ENCODE measurements at places on chromosomes 12 and 14.

DNA sequence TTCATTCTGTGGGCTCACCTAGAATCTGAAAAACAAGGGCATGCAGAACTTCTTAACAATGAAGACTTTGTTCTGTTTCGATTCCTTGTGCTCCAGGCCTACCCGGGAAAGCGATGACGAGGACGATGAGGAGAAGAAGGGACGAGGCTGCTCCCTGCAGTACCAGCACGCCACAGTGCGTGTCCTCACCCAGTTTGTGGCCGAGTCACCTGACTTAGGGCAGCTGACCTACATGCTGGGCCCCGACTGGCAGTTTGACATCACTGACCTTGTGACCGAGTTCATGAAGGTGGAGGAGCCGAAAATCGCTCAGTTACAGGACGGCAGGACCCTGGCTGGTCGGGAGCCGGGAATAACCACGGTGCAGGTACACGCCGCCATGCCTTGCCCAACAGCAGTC, 585.4 kb downstream of the AACS start:
- DNase-seq, result no peak

DNA sequence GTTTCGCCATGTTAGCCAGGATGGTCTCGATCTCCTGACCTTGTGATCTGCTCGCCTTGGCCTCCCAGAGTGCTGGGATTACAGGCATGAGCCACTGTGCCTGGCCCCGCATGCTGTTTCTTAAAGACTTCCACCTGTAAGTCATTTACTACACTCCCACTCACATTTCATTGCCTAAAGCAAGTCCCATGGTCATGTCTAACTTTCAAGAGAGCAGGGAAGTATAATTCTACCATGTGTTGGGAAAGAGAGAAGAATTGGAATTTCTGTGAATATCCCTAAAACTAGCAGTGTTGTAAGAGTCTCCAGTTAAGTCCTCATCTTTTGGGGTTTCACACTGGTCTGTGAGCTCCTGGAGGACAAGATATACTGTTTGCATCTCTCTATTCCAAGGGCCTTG, 139.7 kb downstream of the EMP1 start:
- no peak for DNase-seq

DNA sequence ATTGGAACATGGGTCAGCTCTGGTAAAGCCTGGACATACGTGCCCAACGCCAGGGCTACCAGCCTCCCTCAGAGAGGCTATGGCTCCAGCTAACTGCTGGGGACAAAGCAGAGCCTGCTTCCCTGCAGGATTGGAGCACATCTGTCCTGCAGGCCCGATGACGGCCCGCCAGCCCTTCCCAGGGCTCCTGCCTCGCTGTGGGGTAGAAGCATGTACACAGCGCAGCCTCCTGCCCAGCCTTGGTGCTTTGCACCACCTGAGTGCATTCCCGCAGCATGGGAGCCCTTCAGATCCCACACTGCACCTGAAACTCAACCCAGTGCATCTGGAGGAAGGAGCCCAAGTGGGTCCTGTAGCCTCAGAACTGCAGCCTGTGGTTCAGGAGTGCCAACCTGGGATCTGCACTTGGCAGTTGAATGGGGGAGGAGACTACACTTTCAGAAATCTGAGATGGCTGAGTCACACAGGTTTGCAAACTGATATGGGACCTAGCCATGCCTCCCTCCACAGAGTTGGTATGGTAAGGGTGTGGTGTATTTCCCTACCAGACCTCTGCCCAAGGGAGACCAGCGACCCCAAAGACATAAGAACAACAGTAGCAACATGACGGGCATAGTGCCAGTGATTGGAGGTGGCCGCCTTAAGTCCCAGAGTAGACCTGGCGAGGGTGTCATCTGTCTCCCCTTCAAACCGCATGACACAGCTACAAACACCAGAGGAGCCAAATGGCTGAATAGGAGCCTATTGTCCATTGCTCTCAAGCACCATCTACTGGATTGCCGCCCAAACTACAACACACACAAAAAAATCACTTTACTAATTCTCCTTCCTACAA, 273.9 kb upstream of the MIS18BP1 start:
- DNase-seq, result no peak

- DNase-seq, result no peak
Observed at GRCh38 chr12:64883264-64884163, 59.1 kb downstream of the TBC1D30 start.

GRCh38 chr14:65229748-65230728, 127.7 kb upstream of the MAX start:
- DNase-seq, result peak; percentile 59

- DNase-seq, result no peak
Observed at GRCh38 chr12:71683633-71684032, 2.2 kb upstream of the TMEM19 start.

- no peak for DNase-seq
Observed at GRCh38 chr14:59107819-59108218, 80.6 kb upstream of the DAAM1 start.

DNA sequence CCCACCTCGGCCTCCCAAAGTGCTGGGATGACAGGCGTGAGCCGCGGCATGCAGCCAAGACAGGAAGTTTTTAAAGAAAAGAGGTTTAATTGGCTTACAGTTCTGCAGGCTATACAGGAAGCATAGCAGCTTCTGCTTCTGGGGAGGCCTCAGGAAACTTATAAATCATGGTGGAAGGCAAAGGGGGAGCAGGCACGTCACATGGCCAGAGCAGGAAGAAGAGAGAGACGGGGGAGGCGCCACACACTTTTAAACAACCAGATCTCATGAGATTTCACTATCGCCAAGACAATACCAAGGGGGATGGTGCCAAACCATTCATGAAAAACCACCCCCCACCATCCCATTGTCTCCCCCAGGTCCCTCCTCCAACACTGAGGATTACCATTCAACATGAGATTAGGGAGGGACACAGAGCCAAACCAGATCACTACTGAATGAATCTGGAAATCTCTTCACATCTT, 14.1 kb downstream of the CCDC63 start:
- DNase-seq, result no peak

DNA sequence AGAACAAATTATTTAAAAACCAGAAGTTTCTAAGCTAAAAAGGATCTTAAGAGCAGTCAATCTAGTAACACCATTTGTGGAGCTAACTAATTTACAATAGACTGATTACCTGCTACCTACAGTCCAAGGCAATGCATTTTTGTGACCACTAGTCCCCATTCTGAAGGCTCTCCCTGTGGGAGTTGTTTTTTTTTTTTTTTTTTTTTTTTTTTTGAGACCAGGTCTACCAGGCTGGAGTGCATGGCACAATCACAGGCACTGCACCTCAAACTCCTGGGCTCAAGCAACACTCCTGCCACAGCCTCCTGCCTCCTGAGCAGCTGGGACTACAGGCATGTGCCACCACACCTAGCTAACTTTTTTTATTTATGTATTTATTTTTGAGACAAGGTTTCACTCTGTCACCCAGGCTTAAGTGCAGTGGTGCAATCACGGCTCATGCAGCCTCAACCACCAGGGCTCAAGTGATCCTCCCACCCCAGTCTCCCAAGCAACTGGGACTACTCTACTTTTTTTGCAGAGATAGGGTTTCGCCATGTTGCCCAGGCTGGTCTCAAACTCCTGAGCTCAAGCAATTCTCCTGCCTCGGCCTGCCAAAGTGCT, 3.9 kb downstream of the GNPTAB start:
- DNase-seq, result no peak

- no peak for DNase-seq
Observed at GRCh38 chr14:49221316-49221715, 364.9 kb downstream of the RPS29 start.

DNA sequence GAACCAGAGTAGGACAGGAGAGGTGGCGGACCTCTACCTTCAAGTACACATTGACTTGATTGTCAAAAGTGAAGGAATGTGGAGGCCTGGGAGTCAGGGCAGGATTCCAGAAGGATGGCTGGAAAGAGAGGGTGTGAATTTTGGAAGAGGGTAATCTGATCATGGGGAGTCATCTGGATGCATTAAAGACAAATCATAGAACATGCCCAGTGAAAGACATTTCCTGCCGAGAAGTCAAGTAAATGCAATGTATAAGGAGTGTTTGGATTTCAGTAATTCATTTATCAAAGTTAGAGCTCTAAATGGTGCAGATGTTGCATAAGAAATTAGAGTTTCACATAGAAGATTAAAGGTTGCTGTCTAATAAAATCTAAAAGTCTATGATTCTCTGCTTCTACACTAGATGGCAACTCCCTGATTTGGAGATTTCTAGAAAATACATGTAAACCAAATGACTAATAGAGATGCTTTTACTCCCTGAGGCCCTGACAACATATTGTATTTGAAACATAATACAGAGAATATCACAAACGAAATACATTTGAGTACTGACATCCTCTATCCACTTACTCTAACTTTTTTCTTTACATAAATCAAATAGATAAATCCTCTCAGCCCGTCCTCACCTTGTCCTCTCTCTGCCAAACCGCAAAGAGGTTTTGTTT, 91.3 kb downstream of the KCNA5 start:
- DNase-seq, result no peak

GRCh38 chr12:42729535-42729900, 140.0 kb upstream of the PRICKLE1 start:
- no peak for DNase-seq

DNA sequence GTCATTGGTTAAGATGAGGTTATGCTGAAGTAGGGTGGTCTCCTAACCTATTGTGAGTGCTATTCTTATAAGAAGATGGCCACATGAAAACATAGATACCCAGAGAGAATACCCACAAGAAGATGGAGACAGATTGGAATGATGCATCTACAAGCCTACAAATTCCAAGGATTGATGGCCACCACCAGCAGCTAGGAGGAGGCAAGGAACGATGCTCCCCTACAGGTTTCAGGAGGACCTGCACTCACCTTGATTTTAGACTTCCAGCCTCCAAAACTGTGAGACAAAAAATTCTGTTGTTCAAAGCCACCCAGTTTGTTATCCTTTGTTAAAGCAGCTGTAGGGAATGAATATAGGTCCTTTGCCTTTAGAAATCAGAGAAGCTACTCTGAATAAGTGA, 227.4 kb downstream of the NEDD1 start:
- no peak for DNase-seq

- DNase-seq, result no peak
Observed at GRCh38 chr12:92796650-92797049, 93.9 kb downstream of the PLEKHG7 start.

- peak; percentile 33 for DNase-seq
Observed at GRCh38 chr12:53677016-53677799, 1.3 kb upstream of the ATP5MC2 start.

DNA sequence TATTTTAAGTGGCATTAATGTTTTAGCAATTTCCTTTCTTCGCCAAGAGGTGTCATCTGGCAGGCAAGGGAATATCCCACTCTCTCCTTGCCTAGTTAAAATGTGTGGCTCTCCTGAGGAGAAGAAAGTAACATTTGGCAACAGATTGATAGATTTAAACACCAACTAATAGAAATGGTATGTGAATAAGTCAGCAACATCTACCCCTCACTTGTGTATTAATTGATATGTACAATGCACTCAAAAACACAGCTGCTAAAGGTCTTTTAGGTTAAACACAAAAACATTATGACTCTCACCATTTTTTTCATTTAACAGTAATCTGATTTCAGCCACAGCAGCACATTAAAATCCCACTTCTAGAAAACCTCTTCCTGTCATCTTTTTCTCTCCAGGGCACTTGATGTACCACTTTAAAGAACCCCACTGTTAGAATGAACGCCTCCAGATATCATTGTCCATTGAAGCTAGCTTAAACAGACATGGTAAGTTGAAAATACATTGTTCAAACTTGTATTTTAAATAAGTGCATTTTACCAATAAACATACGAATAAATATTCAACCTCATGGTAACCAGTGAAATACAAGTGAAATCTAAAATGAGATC, 151.7 kb downstream of the RPAP3 start:
- no peak for DNase-seq

DNA sequence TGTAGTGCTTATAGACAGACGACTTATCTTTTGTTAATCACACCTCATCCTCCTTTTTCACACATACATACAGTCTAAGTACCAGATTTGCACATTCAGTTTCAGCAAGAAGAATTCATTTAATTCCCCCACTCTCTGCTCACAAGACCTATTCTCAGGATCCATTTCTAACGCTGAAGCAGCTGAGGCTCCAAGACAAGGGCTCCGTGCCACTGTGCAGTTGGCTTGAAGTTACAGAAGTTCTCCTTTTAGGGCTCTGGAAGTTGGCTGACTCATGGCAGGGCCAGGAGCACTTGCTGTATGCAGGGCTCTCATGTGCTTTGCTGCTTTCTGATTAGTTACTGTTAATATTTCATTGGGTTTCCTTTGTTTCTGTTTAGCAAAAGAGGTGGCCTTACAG, 1566.9 kb upstream of the TMEM132C start:
- DNase-seq, result no peak

- DNase-seq, result no peak
Observed at GRCh38 chr14:64762044-64763034, 58.1 kb downstream of the PLEKHG3 start.

- DNase-seq, result no peak
Observed at GRCh38 chr12:104763168-104763805, 194.8 kb downstream of the SLC41A2 start.

- no peak for DNase-seq
Observed at GRCh38 chr12:19215115-19215514, 85.6 kb downstream of the PLEKHA5 start.

- no peak for DNase-seq
Observed at GRCh38 chr12:2580821-2581220, 213.9 kb upstream of the FKBP4 start.

- no peak for DNase-seq
Observed at GRCh38 chr12:132329036-132329719, at the start of gene GALNT9. Gene GALNT9 (minus strand): TSS chr12:132329589. CDS start chr12:132329203, 386 bp downstream.

- no peak for DNase-seq
Observed at GRCh38 chr12:89453121-89453978, 71.2 kb downstream of the GALNT4 start.

- no peak for DNase-seq
Observed at GRCh38 chr12:89309440-89309802, 42.9 kb downstream of the DUSP6 start.

- no peak for DNase-seq
Observed at GRCh38 chr14:100674897-100675619, 51.6 kb upstream of the DLK1 start.

DNA sequence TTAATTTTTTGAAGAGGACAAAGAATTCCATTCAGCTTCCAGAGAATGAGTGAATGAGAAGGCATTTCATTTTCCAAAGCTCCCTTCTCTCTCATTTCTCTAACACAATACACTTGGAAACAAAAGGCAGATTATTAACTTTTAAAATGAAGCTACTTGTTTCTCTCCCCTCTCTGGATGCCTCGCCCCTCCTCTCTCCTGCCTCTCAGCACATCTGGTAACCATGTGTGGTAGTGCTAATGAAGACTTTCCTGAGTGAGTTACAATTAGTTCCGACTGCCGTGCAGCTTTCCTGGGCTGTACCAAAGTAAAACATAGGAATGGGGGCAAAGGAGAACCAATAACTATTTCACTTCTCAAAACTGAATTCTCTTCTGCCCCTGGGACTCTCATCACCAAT, 84.7 kb upstream of the SOX5 start:
- no peak for DNase-seq
